ENCODE measurements at places on chromosomes 11 and 22. TPM values are rescaled to one million over a fixed set of nuclear protein-coding genes. Genes with fewer than 3 reads are reported as not detected.

GRCh38 chr11:48161951-48162884, 54.4 kb upstream of the OR4B1 start:
- H3K27ac ChIP-seq, result no peak overlapping the region
- H3K4me1 ChIP-seq, result no peaks in the 10 kb centered on the region
- no peak for DNase-seq
- peaks cover 17% of the 10 kb centered on the region for H3K36me3 ChIP-seq
- H3K4me3 ChIP-seq, result no peak overlapping the region
- no peaks in the 10 kb centered on the region for H3K27me3 ChIP-seq

DNA sequence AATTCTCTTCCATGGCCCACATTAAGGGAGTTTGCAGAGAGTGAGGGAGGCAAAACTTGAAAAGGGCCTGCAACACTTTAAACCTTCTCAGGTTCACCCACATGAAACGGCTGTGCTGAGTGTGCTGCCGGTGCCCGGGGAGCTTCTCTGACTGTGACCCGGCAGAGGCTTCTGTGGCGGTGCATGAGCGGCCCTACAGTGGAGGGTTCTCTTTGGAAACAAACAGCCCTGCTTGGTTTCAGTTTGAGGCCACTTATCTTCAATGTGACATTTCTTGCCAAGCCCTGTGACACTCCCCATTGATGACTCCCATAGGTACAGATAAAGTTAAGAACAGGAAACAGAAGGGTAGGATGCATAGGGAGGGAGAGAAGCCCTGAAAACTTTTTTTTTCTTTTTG, 31.8 kb downstream of the FAM118A start:
- peaks cover 14% of the 10 kb centered on the region for H3K4me1 ChIP-seq
- DNase-seq, result no peak
- H3K4me3 ChIP-seq, result no peak overlapping the region

DNA sequence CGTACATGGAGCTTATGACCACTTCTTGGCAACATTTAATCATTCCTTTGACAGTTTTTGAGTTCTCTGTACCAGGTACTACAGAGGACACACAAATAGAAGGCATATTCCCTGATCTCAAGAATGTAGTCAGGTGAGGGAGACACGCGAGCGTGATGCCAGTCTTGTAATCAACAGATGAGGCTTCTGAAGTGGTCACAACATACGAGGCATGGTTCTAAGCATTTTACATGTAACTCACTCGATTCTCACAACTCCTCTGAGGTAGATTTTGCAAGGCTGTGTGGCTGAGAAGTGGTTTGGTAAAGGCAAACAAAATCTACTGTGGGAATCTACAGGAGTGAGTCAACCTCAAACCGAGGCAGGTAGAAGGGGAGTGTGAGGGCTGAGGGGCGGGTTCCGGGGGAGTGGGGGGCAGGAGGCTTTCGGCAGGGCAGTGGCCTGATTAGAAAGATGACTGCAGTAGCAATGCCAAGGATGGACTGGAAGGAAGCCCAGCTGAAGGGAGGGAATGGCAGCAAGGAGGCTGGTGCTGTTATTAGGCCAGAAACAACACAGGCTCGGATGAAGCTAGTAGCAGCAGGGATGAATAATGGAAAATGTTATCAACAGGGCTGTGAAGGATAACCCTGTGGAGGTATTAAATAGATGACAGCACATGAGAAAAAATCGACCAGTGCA, 63.8 kb downstream of the ST14 start:
- H3K27me3 ChIP-seq, result no peaks in the 10 kb centered on the region
- no peak for DNase-seq
- no peaks in the 10 kb centered on the region for H3K4me1 ChIP-seq
- H3K36me3 ChIP-seq, result no peaks in the 10 kb centered on the region

DNA sequence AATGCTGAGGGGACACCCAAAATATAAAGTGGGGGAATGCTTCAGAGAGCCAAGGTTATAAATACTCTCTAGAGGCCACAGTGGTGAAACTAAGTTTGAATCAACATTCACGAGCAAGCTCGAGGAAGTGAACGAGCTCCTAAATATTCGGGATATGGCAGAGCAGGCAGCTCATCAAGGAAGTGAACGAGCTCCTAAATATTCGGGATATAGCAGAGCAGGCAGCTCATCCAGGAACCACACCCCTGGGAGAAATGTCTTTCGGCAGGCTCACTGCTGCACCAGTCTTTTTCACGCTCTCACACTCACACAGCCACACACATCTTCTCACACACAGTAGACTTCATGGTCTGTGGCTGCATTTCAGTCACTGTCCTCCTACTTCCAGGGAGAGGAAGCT, 787.5 kb downstream of the OPCML start:
- no peaks in the 10 kb centered on the region for H3K4me1 ChIP-seq
- no peak overlapping the region for H3K4me3 ChIP-seq
- DNase-seq, result no peak
- no peak overlapping the region for H3K27ac ChIP-seq

GRCh38 chr11:92224407-92225124, at the start of gene FAT3:
Gene FAT3 (plus strand): TSS chr11:92224818. CDS start chr11:92352113, 127,295 bp downstream.
- H3K27me3 ChIP-seq, result peaks cover 19% of the 10 kb centered on the region
- peak within 1 kb of the TSS; percentile 42 for H3K4me3 ChIP-seq
- peak within 1 kb of the TSS; percentile 52 for H3K27ac ChIP-seq
- no peak for DNase-seq
- H3K4me1 ChIP-seq, result peaks cover 39% of the 10 kb centered on the region
- no peaks in the 10 kb centered on the region for H3K36me3 ChIP-seq

- no peak overlapping the region for H3K4me3 ChIP-seq
- H3K4me1 ChIP-seq, result peaks cover 16% of the 10 kb centered on the region
- no peak overlapping the region for H3K27ac ChIP-seq
- no peaks in the 10 kb centered on the region for H3K36me3 ChIP-seq
These were observed 5.1 kb downstream of the ACCS start for GRCh38 chr11:44071157-44071556.

DNA sequence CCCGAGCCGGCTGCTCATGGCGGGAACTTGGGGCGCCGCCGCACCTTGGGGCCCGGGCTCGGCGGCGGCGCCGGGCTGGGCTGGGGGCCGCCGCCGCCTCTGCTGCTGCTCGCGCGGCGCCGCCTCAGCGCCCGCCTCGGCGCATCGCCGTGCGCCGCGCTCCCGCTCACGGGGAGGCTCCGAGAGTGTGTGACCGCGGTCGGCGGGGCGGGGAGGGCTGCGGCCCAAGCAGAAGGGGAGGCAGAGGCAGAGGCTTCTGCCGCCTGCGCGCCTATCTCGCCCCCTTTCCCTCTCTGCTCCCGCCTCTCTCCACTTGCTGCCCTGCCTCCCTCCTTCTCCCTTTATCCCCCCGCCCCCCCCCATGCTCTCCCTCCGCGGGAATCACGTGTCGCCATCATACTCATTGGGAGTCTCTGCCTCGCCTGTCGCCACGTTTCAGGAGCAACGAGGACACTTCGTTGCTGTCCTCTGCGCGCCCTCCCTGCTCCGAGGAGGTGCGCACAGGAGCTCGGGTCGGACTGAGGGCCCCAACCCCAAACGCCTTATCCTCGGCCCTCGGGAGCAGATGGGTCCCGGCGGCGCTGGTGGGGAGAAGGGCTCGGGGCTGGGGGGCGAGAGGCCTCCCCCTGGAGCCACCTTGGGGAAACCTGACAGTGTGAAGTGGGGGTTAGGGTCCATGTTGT, at the start of gene GUCY1A2:
Gene GUCY1A2, minus strand, starts transcription at position 258 of the 683 bp plus-strand sequence. CDS start 421 bp downstream, outside the sequence.
- H3K4me1 ChIP-seq, result peaks cover 12% of the 10 kb centered on the region
- H3K27ac ChIP-seq, result no peak within 1 kb of the TSS
- H3K36me3 ChIP-seq, result no peaks in the 10 kb centered on the region
- H3K4me3 ChIP-seq, result peak within 1 kb of the TSS; percentile 55
- H3K27me3 ChIP-seq, result peaks cover 61% of the 10 kb centered on the region

- H3K27ac ChIP-seq, result peak overlapping the region; percentile 81
- no peak overlapping the region for H3K4me3 ChIP-seq
- no peaks in the 10 kb centered on the region for H3K36me3 ChIP-seq
- H3K27me3 ChIP-seq, result no peaks in the 10 kb centered on the region
- H3K4me1 ChIP-seq, result peaks cover 15% of the 10 kb centered on the region
These were observed 2.2 kb downstream of the APOA1 start for GRCh38 chr11:116835042-116835772.

DNA sequence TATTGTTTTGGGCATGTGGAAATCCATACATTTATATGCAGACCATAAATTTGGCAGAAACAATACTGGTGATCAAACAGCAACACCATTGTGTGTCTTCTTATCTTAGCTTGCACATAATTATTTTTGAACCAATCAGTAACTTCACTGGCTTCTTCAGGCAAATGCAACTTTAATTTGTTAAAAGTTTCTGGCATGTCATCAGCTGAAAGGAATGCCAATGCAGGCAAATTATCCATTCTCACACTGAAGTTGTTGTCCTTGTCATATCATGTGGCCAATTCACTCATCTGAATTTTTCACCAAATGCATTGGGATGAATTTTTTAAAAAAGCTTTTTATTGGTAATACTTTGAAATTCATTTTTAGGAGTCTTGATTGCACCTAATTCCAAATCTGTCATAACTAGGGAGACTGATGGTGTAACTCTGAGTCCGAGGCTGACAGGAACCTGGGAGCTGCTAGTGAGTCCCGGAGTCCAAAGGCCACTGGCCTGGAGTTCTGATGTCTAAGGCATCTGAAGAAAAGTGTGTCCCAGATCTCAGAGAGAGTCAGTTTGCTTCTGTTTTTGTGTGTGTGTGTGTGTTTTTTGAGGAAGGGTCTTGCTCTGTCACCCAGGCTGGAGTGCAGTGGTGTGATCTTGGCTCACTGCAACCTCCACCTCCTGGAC, 17.4 kb upstream of the OR10V1 start:
- H3K4me1 ChIP-seq, result no peaks in the 10 kb centered on the region
- H3K27me3 ChIP-seq, result no peaks in the 10 kb centered on the region
- no peak for DNase-seq
- no peak overlapping the region for H3K27ac ChIP-seq

DNA sequence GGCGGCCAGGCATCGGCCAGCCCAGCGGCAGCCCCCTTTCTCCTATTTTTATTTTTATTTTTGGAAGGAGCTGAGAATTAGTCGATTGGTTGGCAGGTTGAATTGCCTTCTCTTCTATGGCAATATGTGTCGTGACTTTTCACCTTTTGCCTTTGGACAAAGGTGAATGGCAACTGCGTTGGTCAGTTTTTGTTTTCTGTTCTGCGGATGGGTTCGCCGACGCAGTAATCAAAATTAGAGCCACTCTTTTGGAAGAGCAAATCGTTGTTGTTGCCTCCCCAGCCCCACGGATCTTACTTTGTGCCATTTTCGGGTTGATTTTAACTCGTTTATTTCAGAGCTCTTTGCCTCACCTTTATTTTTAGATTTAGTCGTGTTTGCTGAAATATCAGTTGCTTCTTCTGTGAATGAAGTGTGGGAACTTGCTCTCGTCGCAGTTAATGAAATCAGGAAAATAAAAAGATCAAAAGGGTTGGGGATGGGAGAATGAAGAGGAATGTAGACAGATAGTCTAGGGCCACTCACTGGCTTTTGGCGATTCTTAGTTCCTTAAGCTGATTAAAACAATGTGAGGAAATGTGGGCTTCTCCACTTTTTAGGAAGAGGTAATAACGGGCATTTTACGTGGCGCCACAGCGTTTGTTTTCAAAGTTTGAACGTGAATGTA, 1.6 kb downstream of the CECR2 start:
- H3K27ac ChIP-seq, result no peak overlapping the region
- peaks cover 19% of the 10 kb centered on the region for H3K27me3 ChIP-seq
- H3K36me3 ChIP-seq, result no peaks in the 10 kb centered on the region

- peak overlapping the region; percentile 58 for H3K27ac ChIP-seq
- H3K4me3 ChIP-seq, result no peak overlapping the region
- H3K27me3 ChIP-seq, result no peaks in the 10 kb centered on the region
- DNase-seq, result no peak
These were observed 1.9 kb downstream of the GDPD4 start for GRCh38 chr11:77299528-77299993.

DNA sequence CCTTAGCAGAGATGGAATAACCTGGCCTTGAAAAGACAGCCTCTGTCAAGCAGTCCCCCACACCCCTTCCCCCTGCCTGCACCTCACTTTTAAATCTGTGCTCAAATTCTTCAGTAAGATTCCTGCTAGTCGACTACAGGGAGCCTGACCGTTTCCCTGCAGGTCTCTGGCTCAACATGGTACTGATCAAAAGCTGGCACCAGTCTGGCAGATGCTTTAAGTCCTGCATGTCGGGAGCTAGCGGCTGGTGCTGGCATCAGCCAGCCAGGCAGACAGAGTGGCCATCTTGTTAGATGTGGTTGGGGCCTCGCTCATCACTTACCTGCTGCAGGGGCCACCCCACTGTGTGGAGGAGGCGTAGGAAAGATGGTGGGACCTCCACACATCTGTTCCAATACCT, 204.4 kb upstream of the SORL1-AS1 start:
- no peak for DNase-seq
- H3K27me3 ChIP-seq, result no peaks in the 10 kb centered on the region
- no peak overlapping the region for H3K4me3 ChIP-seq

DNA sequence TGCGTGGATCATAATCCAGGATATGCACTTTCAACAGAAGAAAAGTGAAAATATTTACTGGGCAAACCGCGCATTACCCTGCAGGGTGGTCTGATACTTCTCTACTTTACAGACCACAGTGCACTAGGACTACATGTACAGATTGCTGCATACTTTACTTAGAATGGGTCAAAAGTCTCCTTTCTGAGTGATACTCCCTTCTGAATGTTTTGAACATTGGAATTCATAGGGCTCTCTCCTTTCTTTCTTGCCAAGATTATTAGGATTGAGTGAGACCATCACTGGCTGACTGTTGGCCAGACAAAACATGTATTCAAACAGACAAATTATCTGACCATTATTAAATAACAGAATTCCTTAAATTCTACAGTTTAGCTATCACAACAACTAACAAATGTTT, 6.6 kb upstream of the FIBIN start:
- H3K27me3 ChIP-seq, result no peaks in the 10 kb centered on the region
- no peaks in the 10 kb centered on the region for H3K4me1 ChIP-seq
- H3K36me3 ChIP-seq, result no peaks in the 10 kb centered on the region
- no peak overlapping the region for H3K27ac ChIP-seq

DNA sequence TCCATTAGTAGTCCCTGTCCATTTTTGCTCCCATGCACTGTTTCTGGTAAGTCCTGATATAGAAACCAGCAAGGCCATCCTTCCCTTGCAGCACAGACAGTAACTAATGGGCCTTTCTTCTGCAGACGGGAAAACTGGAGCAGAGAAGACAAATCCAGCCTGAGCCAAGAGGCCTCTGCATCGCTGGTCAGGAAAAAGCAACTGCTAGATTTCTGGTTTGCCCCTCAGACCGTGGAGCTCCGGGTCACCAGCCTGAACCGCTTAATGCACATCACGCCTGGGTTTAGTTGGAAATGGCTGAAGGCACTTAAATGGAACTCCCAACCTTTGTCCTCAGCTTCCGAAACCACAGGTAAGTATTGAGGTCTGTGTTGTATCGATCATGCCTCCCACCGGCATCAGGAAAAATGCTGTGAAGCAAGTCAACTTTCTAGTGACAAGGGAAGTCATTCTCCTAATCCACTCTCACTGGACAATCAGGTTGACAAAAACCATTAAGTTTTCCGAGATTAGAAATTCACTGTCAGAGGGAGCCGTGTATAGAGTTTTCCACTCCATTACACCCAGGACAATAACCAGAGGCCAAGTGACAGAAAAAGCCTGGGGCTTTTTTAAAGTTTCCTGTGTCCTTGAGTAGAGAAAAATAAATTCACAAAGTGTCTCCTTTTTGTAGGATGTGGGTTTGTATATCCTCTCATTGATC, 14.8 kb upstream of the LMO2 start:
- H3K4me3 ChIP-seq, result no peak overlapping the region
- peaks cover 3% of the 10 kb centered on the region for H3K4me1 ChIP-seq
- no peak overlapping the region for H3K27ac ChIP-seq

GRCh38 chr11:97815667-97816066, 1205.1 kb upstream of the CNTN5 start:
- no peak for DNase-seq
- H3K4me1 ChIP-seq, result no peaks in the 10 kb centered on the region
- no peak overlapping the region for H3K27ac ChIP-seq
- H3K4me3 ChIP-seq, result no peak overlapping the region

The CBLIF gene
- total RNA-seq, result not detected

The CHRM1 gene
- total RNA-seq, result 0.30 TPM

The SLC17A6 gene
- not detected for total RNA-seq

The GGTLC2 gene
- not detected for total RNA-seq

The OR52N4 gene
- not detected for total RNA-seq

The C11orf87 gene
- total RNA-seq, result 0.09 TPM

The PNPLA5 gene
- not detected for total RNA-seq

The NXPE1 gene
- not detected for total RNA-seq

The RAG2 gene
- total RNA-seq, result not detected

All from esophagus squamous epithelium (tissue), 5 donors.